Dermis blood vessel endothelial cell (primary cell): ENCODE measurements at places on chromosomes 12 and 14. TPM values are rescaled to one million over a fixed set of nuclear protein-coding genes. Genes with fewer than 3 reads are reported as not detected.

- DNase-seq: peak; percentile 74
These were observed 33.4 kb upstream of the SYNDIG1L start for GRCh38 chr14:74459289-74459946.

GRCh38 chr14:101721951-101722661 lies 39.4 kb upstream of the PPP2R5C start:
- DNase-seq: peak; percentile 81

DNA sequence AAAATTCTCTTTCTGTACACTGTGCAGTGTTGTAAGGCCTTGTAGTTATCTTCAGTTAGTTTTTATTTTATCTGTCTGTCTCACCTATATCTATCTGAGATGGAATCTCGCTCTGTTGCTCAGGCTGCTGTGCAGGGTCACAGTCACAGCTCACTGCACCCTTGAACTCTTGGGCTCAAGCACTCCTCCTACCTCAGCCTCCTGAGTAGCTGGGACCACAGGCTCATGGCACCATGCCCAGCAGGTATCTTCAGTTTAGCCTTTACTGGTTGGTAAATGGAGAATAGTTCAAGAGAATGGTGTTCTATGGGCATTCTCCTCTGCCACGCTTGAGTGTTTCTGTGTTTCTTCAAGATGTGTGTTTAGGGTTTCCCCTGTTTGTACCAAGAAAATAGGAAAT lies 13.6 kb downstream of the TULP3 start:
- no peak for DNase-seq

DNA sequence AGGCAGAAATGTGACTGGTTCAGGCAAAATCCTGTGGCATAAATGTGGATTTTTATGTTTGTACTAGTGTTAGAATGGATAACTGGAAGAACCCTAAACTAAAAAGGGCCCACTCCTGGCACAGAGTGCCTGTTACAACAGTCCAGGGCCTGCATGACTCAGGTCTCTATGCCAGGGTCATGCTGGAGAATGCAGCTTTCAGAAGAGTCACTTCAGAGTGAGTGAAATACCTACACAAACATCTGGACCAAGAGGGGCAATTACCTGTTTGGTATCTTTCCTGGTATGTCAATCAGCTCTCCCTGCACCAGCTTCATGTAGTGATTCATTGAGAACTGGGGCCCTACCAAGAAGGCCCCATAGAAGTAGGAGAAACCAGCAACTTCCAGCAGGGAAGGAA lies 10.0 kb downstream of the EMG1 start:
- DNase-seq: no peak

- no peak for DNase-seq
These were observed 138.1 kb upstream of the RMST start for GRCh38 chr12:97324471-97324870.

- no peak for DNase-seq
These were observed 808 bp downstream of the MSI1 start for GRCh38 chr12:120367924-120368788.

DNA sequence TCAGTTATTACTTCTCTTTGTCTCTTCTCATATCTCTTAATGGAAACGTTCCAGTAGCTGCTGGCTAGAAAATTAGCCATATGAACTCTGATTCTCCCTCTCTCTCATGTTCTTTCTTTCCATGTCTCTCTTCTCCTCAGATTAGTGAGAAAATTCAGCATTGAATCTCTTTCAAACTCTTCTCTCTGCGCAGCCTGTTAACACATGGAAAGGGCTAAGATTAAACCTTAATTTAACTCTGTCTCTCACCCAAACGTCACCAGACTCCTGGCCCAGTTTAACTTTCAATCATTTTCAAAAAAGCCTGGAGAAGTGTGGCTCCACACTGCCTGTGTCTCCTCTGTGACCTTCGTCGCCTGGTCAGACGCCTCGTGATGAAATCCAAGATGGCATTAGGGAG lies 1234.2 kb downstream of the BCL11B start:
- no peak for DNase-seq

DNA sequence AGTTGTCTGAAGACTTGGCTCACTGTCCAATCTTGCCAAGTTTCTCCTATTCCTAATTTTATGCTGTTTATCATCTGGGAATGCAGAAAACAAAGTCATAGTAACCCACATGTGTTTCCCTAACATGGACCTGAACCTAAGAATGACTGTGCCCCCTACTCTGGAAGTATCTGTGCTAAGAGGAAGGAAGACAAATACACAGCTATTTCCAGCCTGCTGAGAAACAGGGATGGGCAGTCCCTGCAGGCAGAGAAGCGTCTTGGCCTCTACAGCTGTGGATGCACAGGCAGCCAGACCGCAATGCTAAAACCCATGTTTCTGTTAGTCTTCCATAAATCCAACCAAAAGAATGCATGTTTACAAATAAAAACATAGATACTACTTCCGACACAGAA lies 56.2 kb downstream of the DUSP16 start:
- peak; percentile 49 for DNase-seq

DNA sequence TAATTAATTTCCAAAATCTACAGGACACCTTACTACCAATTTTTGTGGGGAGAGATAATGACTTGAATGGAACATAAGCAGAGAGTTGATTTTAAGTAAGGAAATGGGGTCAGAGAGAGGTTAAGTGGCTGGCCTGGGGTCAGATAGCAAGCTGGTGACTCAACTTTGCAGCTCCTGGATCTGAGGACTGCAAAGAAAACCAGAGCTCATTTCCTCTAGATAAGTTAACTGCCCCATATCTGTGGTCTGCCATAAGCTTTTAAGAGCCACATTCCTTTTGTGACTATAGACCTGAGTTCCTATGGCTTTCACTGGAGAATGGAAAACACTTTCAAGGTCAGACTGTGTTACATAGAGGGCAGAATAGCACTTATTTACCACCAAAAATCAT lies 201.2 kb upstream of the PRICKLE1 start:
- peak; percentile 74 for DNase-seq

DNA sequence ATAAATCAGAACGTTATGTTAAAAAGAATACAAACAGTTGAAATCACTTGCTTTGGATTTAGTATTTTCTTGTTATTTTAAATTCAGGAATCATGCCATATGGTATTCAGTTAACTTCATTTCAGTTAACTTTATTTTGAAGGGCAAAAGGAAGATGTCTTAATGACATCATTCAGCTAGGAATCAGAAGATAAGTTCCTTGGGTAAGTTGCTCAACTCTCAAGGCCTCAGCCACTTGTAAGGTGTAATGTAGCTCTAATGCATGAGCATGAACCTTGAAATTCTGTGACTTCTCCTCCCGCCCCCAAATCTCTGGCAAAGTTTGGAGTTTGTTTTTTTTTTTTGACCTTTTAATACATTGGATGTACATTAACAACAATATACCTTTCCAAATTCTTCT lies 42.6 kb downstream of the FRS2 start:
- no peak for DNase-seq

DNA sequence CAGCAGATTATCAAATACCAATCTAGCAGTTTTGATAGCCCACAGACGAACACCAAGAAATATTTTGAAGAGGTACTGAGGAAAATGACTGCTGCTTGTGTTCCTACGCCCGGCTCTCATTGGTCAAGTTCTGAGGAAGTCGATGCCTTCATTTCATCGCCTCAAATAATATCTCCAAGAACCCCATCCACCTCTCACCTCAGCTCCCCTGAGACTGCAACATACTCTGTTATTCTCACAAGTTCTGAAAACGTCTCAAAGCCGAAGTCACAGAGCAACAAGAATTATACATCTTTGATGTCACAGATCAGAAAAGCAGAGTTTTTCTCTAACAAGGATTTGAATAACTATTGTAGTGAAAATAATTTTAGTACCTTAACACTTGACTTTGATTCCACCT lies 55.5 kb upstream of the BCAT1 start:
- DNase-seq: no peak

DNA sequence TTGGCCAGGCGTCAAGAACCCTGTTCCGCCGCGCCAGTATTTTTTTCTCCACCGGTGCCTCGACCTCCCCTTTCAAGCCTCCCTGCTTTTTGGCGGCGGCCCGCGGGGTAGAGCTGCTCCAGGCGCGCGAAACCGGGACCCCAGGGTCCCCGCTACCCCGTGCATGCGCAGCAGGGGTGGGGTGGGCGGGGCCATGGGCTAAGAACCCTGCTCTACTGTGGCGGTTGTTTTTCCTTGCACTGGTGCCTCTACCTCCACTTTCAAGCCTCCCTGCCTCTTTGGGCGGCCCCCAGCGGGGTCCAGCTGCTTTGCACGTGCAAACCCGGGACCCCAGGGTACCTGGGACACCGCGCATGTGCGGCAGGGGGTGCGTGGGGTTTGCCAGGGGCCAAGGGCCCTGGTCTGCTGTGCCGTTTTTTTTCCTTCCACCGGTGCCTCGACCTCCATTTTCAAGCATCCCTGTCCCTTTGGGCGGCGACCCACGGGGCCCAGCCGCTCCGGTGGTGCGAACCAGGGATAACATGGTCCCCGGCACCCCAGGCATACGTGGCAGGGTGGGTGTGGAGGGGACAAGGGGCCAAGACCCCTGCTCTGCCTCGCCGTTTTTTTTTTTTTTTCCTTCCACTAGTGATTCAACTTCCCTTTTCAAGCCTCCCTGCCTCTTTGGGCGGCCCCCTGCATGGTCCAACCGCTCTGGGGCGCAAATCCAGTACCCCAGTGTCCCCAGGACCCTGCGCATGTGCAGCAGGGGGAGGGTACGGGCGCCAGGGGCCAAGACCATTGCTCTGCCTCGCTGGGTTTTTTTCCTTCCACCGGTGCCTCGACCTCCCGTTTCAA lies 326.8 kb downstream of the ALG10 start:
- no peak for DNase-seq

DNA sequence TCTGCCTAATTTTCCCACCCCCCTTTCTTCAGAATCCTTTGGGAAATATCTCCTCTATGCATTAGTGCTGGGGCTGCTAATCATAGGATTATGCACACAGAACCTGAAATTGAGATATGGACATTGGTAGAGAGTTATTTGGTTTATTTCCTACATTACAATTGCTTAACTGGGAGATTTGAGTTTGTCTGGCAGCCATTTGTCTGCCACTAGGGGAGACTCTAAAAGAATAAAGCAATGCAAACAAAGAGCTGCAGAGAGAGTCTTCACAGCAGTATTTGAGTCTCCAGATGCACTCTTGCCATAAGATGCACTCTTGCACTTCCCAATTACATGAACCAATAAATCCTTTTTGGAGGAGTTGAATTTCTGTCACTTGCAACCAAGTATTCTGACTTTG lies 12.0 kb upstream of the PCNX4 start:
- DNase-seq: no peak

DNA sequence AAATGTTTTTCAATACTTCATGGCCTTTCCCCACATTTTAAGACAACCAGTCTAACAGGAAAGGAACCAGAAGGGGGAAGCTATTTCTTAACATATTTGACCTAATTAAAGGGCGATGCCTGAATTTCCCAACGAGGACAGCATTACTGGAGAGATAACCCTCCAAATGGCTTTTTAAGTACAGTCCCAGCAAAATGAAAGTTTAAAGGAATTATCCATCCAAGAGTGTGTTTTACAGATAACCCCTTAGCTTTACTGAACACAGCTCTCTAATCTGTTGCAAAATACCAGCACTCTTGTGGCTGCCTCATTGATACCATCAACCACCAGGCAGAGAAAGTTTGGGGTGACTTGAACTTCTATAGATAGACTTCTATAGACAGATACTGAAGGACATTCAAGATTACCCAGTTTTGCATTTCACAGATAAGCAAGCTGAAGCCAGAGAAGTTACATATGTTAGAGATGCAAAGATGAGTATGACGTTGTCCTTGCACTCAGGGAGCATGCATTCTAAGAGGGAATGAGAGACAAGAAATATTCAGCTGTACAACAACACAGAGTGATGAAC lies 41.3 kb upstream of the DUSP6 start:
- no peak for DNase-seq

- no peak for DNase-seq
These were observed 4.5 kb downstream of the DDHD1 start for GRCh38 chr14:53148671-53149070.

DNA sequence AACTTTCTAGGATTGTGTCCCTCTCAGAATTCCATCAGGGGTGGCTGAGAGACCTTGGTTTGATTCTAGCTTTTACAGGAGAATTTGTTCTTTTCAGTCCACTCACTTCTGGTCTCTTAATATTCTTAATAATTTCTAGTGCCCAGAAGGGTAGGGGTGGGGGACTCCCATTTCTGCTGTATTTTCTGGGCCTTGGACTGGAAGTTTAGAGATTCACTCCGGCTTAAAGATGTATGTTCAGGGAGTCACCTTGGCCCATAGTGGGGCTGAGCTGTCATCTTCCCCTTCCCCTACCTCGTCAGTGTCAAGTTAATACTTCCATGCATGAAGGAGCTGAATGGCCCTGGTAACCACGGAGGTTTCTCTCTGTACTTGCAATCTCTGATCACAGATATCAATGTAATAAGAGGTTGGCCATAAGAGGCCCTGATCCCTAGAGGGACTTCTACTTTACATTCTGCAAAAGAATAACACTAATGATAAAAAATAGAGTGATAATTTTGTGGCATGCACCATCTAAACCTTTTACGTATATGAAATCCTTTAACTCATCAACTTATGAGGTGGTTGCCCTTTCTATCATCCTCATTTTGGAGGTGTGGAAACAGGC lies 6.7 kb downstream of the KRT81 start:
- DNase-seq: no peak

GRCh38 chr12:39990122-39991101 lies 115.5 kb downstream of the SLC2A13 start:
- peak; percentile 54 for DNase-seq

DNA sequence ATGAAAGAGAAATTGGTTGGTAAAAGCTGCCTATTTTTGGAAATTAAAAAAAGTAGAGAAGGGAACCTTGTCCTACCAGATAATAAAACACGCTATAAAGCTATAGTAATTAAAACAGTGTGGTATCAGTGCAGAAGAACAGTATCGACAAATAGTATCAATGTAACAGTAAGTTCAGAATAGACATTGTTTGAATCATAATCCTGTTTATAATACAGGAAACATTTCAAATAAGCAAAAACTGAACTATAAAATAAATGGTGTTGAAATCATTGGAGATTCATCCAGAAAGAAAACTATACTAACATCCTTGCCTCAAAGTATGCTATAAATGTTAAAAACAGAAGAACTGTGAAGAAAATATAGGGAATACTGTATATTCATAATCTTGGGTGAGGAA lies 54.2 kb upstream of the NAP1L1 start:
- no peak for DNase-seq

- no peak for DNase-seq
These were observed 485.1 kb downstream of the ZFP36L1 start for GRCh38 chr14:68307790-68308168.

- no peak for DNase-seq
These were observed 68.5 kb downstream of the SPPL3 start for GRCh38 chr12:120835657-120836056.

The GPR68 gene
- total RNA-seq: 0.74 and 1.2 TPM in 2 replicates

The HSPA2 gene
- total RNA-seq: 5.4 and 7.0 TPM in 2 replicates

The ACVR1B gene
- 9.9 and 17.4 TPM in 2 replicates for total RNA-seq

The RAD51AP1 gene
- total RNA-seq: 12.3 and 34.2 TPM in 2 replicates

The WNT5B gene
- total RNA-seq: 0.28 and 1.5 TPM in 2 replicates

The PLA2G1B gene
- not detected in 2 replicates for total RNA-seq

The KRT2 gene
- not detected in 2 replicates for total RNA-seq

The LEMD3 gene
- 29.9 and 30.1 TPM in 2 replicates for total RNA-seq

The KRT73 gene
- not detected in 2 replicates for total RNA-seq

The LRFN5 gene
- total RNA-seq: not detected in 2 replicates

The PRDM4 gene
- total RNA-seq: 22.3 and 26.1 TPM in 2 replicates

The PIK3C2G gene
- 1.0 and 3.0 TPM in 2 replicates for total RNA-seq

The SMCO2 gene
- 0.23 and 0.34 TPM in 2 replicates for total RNA-seq

The HEBP1 gene
- 23.3 and 34.7 TPM in 2 replicates for total RNA-seq

The SSTR1 gene
- 0.17 and 0.33 TPM in 2 replicates for total RNA-seq

The CD4 gene
- total RNA-seq: not detected in 2 replicates

The TAS2R7 gene
- not detected in 2 replicates for total RNA-seq

The HPD gene
- total RNA-seq: not detected in 2 replicates
